ENCODE measurements at places on chromosomes 2 and 18. TPM values are rescaled to one million over a fixed set of nuclear protein-coding genes. Genes with fewer than 3 reads are reported as not detected.

DNA sequence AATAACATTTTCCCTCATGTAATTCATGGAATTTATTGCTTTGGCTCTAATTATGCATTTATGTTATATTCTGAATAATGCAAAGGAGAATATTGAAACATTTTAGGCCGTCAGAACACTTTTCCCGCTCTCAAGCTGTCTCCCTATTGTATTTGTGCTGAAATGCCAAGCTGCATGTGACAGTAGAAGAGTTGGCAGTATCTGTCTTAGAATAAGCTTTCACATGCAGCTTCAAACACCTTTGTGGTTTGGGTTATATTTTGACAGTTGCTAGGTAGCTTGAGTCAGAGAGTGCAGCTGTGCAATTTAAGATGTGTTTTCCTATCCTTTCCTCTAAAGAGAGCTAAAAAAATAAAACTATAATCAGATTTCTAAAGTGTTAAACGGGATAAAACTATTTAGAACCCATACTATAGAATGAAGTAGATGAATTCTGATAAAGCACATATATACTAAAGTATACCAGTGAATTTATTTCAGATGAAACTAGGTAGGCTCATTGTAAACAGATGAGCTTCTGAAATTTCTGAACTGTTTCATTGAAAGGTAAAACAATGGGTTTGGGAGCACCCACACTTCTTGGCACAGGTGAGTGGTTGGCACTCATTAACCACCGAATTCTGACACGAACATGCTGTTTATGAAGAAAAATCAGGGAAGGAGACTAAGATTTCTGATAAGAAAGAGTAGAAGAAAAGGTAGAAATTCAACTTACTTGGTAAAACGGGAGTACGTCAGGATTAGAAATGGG lies 43.4 kb downstream of the PLCL1 start:
- DNase-seq, result no peak

GRCh38 chr2:136255648-136256461 lies 137.9 kb upstream of the CXCR4 start:
- DNase-seq, result no peak

GRCh38 chr2:231348173-231348572 lies 47.3 kb upstream of the B3GNT7 start:
- DNase-seq, result no peak

Gene MFF
- total RNA-seq, result 113 TPM

- no peak for DNase-seq
These were observed 9.7 kb downstream of the ERFE start for GRCh38 chr2:238168196-238169047.

DNA sequence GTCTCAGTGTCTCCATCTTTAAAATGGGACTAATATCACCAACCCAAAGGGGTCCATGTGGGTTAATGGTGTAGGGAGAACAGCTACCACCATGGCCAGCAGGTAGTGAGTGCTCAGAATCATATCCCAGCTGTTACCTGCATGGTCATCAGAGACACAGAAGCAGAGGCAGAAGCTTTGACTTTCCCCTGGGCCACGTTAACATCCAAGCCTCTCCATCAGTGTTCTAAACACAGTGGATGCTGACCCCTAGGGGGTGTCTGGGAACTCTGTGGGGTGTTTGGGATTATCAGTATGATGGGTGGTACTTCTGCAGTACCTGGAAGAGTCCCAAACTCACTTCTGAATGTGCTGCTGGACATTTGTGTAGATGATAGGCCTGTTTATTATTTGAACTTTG lies 93.6 kb downstream of the GYPC start:
- no peak for DNase-seq

Gene PLA2R1
- 28.7 TPM for total RNA-seq

DNA sequence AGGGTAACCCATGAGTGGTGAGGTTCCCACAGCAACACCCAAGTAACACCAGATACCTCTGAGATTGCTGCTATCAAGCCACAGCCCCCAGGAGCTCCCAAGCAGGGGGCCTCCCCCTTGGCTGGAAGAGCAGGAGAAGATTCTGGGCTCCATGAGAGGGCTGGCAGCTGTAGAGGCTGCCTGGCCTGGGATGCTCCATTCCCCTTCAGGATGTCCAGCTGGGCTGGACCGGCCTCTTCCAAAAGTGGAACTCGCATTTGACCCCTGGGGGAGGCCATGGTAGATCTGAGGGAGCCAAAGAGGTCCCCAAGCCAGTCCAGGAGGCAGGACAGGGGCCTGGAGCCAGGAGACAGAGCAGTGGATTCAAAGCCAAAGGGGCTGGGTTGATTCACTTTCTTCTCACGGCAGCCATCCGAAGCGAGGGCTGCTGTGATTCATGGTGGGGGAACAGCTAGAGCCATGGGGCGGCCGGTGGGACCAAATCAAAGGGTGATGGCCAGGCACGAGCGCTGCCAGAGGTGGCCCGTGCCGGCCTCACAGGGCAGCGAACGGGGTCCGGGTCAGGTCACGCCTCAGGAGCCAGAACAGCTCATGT lies 95.3 kb upstream of the ID2 start:
- no peak for DNase-seq

- DNase-seq, result no peak
These were observed 364.8 kb downstream of the TGIF1 start for GRCh38 chr18:3814816-3815215.

Gene RAB3GAP1
- total RNA-seq, result 56.0 TPM

DNA sequence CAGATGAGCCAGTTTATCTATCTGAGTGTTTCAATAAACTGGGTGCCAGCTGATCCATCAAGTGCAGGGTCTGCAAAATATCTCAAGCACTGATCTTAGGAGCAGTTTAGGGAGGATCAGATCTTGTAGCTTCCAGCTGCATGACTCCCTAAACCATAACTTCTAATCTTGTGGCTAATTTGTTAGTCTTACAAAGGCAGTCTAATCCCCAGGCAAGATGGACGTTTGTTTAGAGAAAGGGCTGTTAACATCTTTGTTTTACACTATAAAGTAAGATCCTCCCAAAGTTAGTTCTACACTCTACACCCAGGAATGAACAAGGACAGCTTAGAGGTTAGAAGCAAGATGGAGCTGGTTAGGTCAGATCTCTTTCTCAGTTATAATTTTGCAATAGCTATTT lies 28.7 kb upstream of the HNMT start:
- no peak for DNase-seq

Gene ICA1L
- 12.9 TPM for total RNA-seq

Gene KANSL1L
- total RNA-seq, result 77.2 TPM

- DNase-seq, result no peak
These were observed 320.9 kb upstream of the MC4R start for GRCh38 chr18:60693426-60693825.

Data from thoracic aorta (tissue), 2 donors.